Activated CD4-positive, CD25-positive, alpha-beta regulatory T cell treated with anti-CD3 and anti-CD28 coated beads, Interleukin-2, amount 50 U/mL, for 72 hours (primary cell): ENCODE measurements at places on chromosomes 1 and 21.

DNA sequence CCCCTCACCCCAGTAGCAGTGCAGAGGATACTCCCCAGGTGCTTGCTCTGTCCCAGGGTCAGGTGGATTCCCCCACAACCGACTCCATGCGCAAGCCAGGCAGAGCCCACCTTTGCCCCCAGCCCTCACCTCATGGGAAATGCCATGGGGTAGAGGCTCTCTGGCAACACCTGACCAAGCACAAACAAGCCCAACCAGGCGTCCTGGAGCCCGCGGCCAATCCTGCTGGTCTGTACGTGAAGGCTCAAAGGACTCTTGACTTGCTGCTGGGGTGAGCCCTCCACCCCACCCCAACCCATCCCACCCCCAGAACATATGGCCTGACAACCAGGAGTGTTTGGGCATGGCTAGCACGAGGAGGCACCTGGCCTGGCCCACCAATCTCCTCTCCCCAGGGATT is 1.8 kb downstream of the ADGRB2 start:
- no peak for DNase-seq

DNA sequence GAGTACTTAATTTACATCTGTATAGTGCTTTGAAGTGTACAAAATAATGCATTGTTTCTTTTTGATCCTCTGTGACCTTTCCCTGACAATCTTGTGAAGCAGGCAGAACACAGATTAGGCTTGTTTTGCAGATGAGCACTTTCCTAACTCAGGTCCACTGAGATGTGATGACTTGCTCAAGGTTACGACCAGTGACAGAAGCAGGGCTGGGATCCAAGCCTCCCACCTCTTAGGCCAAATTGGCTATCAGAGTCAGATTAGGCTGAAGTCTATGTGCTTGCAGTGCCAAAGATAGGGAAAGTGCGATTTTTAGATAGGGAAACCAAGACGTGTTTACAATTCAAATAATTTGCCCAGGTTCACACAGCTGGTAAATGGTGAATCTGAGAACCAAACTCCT is 147.3 kb downstream of the OMA1 start:
- DNase-seq = no peak

DNA sequence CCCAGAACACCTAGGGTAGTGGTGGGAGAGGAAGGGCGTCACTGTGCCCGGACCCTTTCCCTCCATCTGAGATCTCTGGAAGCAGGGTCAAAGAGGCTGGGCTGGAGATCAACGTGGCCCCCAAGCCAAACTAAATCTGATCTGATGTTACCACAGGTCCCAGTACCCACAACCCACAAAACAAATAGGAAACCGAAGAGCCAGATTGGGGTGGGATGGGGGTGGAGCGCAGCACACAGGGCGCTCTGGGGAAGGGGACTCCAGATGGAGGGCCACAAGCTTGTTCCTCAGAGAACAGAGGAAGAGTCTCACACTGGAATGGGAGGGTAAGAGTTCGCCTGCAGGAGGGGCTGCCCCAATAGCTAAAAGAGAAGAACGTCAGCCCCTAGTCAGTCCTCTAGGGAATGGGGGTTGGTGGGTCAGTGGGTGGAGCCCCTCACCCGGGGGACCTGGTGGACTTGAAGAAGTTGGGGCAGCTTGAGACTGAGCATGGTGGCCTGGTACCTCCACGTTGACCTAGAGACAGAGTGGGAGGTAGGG is 1.5 kb downstream of the PAQR6 start:
- no peak for DNase-seq

GRCh38 chr21:31987696-31988095 is 114.9 kb downstream of the HUNK start:
- no peak for DNase-seq

GRCh38 chr1:173887627-173888026 is 19.4 kb downstream of the ZBTB37 start:
- DNase-seq = no peak

- DNase-seq = no peak
These were observed 78.9 kb downstream of the SLC66A1 start for GRCh38 chr1:19390901-19391595.

DNA sequence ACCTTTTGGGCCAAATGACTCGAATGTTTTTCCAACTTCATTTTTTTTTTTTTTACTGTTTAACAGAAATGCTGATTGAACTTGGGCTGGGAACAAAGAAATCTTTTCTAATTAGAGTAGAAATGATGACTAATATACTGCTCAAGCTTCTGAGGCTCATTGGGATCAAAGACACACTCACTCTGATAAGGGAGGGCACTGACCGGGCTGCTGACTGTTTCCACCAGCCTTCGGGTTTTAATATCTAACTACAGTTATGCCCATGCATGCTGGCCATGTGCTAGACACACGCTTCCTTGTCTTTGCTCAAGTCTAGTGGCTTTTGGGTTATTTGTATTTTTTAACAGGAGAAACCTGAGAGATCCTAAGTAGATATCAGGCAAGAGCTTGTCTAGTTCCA is 16.8 kb downstream of the ZBTB18 start:
- no peak for DNase-seq

DNA sequence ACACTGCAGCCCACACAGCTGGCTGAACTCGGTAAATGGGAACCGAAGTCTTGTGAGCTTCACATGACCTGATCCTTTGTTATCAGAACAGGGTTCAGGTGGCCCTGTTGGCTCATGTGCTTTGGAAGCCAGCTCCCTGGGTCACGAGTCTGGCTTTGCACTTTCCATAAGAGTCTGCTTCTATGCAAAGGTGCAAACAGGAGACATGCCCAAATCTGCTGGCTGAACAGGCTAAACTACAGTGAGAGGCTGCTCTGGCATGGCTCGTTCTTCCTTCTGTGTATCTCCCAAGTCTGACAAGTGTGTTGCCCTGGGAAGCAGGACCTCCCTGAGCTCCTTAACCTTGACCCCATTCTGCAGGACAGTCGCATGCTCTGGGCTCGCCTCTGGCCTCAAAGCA is 549.6 kb downstream of the KIF26B start:
- no peak for DNase-seq

DNA sequence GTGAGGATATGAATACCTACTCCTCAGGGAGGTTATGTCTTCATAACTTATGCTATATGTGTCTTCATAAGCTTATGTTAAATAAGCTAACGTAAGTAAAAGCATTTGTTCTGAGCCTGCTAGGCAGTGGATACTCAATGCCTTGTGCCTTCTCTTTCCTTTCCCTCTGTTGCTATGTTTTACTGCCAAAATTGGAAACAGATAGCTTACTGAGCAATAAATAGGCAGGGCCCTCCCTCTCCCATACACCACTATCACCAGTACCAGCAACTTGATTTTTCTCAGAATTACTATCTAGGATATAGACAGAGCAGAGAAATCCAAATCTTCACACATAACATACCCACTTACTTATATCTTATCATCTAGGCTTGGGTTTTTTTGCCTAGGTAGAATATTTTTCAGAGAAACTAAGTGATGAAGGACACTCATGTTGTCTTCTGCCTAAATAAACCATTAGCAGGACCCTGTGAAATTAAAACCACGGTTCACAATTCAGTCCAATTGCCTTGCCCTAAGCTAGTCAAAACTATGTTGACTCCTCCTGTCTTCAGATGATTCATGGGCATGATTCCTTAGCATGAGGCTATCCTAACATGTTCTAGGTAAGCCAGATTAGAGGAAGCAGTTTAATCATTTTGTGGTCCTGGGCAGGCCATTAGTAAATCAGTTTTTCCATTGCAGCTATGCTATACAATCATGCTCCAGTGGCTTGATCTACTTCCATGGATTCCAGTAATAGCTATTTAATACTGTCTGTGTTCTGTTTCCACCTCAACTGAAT is 15.9 kb upstream of the LRRC8C start:
- DNase-seq = no peak

DNA sequence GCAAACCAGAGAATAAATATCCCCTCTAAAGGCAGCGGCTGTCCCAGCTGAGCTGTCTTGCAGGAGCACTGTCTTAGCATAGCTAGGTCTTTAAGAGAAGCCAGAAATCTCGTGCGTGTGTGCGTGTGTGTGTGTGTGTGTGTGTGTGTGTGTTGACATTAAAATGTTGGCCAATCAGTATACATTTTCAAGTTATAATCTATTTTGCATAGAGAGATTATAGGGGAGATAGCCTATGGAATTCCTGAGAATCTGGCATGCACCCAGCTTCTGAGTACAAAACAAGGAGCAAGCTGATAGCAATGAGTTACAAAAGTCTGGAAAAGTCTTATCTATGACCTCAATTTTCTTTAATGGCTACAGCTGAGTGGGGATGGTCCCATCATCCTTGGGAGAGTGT is 17.7 kb downstream of the METTL13 start:
- no peak for DNase-seq

DNA sequence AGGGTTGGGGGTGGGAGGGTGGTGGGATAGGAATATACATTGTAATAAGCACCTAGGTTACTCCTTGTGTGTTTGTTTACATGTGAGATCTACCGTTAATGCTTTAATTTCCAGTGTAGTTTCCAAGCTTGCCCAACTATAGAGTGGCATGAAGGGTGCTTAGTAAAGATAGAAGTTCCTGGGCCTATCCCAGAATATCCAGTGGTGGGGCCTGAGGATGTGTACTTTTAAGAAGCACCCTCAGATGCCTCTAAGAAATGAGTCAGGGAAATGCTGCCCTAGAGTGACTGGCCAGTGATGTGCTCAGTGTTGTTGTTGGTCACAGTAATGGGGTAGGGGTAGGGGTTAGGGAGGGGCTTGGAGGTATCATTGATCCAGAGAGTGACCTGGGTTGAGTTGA is 141.3 kb downstream of the TSEN15 start:
- DNase-seq = no peak

DNA sequence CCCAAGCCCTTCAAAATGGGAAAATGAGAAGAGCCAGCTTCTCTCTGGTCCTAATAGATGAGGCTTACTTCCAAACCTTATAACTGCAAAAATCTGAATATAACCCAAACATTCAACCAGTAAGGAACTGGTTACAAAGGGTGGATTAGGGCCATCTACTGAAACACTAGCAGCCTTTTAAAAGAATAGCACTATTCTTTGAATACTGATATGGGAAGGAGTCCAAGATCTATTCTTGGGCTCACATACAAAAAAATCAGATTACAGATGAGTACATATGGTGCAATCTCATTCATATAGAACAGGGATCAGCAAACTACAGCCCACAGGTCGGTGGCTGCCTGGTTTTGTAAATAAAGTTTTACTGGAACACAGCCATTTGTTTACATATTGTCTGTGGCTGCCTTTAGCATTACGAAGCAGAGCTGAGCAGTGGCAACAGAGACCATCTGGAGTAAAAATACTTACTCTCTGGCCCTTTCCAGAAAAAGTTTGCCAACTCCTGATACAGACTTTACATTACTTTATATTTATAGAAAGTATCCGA is 167.7 kb downstream of the ZSCAN20 start:
- no peak for DNase-seq

DNA sequence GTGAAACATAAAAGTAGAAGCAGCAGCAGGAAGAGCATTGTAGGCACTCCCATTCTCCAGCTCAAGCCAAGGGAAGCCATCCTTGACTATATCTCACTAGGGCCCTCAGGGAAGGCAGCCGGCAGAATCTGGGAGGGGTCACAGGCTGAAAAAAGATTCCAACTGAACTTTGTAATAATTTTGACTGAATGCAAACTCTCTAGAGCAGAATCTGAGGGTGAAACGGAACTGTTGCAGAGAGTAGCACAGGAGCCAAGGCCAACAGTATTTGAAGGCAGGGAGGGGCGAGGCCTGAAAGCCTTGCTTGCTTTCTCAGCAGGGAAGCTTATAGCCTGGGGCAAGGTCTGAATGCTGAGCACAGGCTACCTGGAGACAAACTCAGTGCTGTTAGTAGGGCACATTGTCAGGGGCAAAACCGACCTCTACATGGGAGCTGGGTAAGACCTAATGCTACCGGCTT is 180.6 kb downstream of the COL24A1 start:
- DNase-seq = no peak

DNA sequence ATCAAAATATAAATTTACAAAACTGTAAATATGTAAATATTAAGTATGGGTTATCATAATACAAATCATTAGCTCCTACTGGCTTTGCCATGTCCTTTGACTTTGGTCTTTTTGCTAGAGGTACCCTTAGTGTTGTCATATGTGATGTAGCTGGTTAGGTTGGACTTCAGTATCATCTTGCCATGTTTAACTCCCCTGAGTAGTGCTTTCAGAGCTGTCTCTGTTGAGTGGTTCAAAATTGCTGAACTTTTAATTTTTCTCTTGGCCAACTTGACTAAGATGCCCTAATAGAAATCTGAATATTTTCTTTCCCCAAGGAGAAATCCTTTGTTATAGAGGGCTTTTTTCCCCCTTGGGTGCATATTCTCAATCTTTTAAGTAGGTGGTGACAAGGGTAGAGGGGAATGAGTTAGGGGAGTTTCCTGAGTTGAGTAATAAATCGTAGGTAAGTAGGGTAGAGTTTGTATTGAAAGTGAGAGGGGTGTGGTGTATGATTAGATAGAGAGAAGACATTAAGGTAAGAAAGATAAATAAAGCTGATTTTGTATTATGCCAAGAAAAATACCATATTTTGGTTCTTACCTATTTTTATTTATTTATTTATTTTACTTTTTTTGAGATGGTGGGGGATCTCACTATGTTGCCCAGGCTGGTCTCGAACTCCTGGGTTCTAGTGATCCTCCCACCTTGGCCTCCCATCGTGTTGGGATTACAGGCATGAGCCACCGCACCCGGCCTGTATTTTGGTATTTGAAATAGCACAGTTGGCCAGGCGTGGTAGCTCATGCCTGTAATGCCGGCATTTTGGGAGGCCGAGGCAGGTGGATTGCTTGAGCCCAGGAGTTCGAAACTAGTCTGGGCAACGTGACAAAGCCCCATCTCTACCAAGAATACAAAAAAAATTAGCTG is 21.8 kb downstream of the RPRD2 start:
- no peak for DNase-seq

GRCh38 chr21:35976481-35976880 is 83.8 kb downstream of the SETD4 start:
- DNase-seq = no peak

DNA sequence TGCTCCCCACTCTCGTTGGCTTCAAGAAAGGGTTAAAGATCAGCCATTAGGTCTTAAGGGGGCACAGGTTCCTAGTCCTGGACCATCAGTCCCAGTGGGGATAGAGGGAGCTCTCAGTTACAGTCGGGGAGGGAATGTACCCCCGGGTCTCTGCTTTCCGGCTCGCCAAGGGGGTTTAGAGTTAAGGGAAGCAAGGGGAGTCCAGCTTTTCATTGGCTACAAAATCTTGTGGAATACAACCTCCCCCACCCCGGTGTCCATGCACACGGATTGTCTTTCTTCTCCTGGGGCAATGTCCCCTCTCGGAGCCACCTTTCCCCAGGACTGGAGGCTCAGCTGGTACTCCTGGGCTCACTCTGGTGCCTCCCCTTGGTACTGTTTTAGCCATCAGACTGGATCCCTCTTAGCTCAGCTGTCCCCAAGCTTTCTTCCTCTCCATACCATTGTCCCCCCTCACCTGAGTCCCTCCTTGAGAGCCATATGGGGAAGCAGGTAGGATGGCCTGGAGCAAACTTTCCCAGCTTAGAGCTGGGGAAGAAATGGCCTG is at the start of gene A3GALT2:
Gene A3GALT2 (minus strand): TSS at position 480 of the 547 bp plus-strand sequence. CDS start 0 bp downstream, at position 480.
- DNase-seq = no peak

DNA sequence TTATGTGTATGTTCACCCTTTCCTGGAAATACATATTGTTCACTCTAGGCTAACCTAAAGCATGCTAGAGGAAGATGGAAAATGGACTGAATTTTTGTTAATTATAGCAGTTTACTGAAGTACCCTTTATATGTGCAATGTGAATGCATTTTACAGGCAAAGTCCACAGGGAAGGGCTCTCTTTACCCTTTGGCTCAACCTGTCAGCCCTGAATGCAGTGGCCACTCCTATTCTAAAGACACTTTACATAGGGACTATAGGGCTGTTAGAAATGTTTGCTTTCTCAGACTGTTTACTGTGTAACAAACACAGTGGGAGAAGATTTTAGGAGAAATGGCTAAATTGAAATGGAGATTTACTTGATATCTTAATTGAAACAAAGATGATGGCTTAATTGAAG is 78.5 kb downstream of the BRINP2 start:
- DNase-seq = no peak

- DNase-seq = no peak
These were observed 2.2 kb upstream of the POFUT2 start for GRCh38 chr21:45289655-45290515.
